ENCODE measurements at places on chromosomes 5 and 9.
A peak's percentile ranks its signal among the peaks of the same experiment; 100 is the strongest.

- ATAC-seq = peak; percentile 92
Measured at GRCh38 chr9:34430843-34431437, 27.4 kb downstream of the FAM219A start.

GRCh38 chr9:109708451-109708945, 71.5 kb upstream of the PALM2AKAP2 start:
- peak; percentile 64 for ATAC-seq

DNA sequence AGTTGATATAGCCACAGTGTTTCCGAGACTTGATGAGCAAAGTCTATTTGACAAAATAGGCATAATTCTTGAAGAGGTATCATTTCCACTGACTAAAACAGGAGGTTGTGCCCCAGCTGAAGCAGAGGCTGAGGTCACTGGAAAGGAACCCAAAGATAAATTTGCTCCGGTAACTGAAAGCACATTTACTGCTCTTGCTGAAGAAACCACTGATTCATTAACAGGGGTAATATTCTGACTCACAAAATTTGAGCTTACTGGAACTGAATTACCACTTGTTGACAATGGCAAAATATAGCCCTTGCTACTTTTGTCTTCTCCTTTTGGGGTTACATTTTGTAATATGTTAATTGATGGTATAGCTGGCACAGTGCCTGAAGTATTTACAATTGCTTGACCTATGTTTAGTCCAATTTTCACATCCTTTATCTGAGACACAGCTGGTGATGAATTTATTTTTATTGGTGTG, 30.2 kb downstream of the MLANA start:
- no peak for ATAC-seq

DNA sequence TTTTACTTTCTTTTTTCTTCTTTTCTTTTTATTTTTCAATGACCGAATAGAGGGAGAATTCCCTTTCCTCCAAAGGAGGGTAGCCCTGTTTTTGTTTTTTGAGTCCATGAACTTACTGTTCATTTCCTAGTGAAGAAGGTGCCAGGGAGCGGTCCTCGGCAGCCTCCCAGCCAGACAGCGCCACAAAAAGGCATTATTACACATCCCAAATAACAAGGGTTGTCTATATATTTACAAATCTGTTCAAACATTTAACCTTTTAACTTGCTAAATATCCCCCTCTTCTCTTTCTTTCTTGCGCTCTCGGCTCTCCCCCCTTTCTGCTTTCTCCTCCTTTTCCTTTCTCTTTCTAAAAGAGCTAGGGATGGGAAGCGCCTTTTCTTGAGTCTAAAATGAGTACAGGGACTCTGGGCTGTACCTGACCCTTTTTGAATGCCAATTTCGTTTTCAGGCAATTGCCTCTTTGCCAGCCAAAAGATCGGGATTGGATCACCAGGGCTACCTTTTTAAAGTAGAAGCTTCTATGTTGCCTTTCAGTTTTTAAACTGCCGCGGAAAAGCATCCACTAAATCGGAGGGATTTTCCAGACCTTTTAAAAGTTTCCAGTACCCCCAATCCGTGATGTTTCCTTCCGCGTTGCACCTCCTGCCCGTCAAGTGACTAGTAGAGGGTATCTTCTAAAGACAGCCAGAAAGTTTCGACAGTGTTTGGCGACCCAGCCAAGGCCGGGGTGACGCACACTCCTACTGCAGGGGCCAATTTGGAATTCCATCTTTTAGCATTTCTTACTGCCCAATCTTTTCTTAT, 125.6 kb downstream of the TMEM161B start:
- no peak for ATAC-seq

DNA sequence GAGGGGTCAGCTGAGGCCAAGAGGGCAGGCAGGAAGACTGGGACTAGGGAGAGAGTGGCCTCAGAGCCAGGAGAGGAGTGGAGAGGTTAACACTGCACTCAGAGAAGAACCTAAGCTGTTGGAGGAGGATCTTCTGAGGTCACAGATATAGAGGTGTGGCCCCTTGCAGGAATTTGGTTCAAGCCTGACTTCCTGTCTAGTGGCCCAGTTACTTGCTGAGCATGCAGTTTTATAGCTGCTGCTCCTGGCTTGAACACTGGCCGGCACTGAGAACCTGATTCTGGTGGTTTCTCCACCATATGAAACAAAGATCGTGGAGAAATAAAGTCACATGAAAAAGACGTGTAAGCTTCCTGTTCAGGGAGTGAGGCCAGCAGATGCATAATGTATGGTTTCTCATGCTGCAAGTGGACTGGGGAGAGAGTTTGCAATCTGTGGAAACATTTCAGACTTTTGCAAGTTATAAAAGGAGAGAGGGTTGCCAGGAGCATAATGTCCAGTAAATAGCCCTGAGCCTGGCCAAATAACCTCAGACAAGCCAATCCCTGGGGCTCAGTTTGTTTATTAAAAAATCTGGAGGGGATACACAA, 82.6 kb downstream of the GALNT10 start:
- ATAC-seq = peak; percentile 14

- no peak for ATAC-seq
Measured at GRCh38 chr9:36543916-36544315, 28.8 kb upstream of the MELK start.

- no peak for ATAC-seq
Measured at GRCh38 chr9:84189904-84190303, 150.7 kb downstream of the SLC28A3 start.

DNA sequence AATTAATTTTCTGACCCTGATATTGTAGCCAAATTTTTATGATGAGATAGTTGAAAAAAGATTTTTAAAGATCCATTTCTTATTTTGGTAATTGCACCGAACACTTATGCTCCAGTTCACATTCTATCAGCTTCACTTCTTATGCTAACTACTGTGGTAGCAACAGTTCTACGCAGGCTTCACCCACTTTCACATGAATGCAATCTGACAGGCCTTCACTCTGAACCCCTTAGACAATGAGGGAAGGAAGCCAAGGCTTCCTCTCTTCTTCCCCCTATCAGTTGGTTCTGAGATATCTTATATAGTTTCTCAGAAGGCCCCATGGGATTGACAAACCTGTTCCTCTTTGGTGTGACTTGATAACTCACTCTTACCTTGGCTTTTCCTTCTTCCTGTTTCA, 185.8 kb downstream of the CETN3 start:
- ATAC-seq = no peak

DNA sequence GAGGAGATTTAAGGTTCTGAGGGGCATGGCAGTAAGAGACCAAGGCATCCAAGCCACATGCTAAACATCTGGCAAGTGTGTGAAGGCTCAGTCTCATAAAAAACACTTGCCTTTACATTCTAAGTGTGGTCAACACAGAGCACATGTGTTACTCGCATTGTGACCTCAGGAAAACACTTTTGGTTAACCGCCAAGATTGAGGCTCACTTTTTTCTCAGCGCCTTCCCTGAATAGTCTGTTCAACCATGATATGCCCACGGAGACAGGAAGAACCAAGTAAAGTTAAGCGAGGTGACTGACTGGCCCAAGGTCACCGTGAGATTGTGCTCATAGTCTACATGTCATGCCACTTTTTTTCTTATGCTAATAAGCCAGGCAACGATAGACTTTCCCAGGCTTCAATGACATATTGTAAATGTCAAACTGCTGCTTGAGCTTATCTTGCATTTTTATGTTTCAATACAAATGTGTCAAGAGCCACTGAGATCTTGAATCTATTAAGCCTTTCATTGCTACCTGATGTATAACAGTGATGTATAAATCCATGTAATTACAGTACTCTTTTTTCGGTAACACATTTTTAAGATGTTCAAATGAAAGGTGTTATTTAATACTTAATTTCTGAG, 21.1 kb upstream of the IL9 start:
- ATAC-seq = no peak

DNA sequence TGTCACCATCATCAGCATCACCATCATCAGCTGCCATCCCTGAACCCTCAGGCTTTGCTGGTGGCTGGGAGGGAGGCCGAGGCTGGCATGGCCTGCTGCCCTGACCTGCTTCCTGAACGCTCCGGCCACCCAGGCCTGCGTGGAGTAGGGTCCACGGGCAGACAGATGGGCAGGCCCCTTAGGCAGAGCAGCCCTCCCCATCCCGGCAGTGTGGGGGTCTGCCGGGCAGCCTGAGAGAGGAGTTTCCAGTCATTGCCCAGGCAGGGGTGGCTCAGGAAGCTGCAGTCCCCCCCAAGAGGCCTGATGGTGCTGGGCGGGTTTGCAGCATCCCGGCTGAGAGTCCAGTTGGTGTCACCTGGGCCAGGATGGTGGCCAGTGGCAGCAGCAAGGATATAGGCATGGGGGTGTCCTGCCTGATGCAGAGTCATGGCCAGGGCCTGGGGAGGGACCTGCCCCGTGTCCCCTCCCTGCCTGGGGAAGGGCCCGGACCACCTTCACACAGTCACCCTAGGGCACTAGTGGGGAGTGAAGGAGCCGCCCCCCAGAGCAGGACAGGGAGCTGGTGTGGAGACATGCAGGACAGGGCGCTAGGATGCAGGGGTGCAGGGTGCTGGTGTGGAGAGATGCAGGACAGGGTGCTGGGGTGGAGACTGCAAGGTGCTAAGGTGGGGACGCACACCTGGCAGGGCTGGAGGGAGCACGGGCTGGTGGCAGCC, 7.7 kb upstream of the EGFL7 start:
- no peak for ATAC-seq

DNA sequence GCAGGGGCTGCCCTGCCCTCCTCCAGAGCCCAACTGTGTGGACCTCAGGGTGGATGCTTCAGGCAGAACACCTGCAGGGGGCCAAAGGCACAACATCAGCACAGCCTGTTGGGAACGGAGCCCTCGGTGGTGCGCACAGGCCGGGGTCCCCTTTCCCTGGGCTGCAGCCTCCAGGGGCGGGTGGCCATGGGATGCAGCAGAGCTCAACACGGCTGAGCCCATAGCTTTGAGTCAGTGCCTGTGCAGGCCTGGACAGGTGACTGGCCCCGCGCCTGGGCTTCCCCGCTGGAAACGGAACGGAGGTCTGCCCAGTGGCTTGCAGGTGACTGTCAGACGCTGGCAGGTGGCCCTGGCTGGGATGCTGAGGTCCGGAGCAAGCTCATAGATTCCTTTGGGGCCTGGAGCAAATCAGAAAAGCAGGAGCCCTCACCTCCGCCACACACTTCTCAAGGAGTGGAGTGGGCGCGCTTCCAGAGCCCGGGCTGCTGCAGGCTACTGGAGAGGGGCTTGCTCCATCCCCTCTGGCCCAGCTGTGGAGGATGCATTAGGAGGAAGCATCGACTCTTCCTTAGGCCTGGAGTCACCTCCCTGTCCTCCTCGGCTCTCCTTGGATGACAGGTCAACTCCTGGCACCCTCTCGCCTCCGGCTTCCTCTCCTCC, 69.8 kb upstream of the RNU6ATAC start:
- ATAC-seq = no peak

GRCh38 chr5:148856424-148856823, 30.0 kb downstream of the ADRB2 start:
- no peak for ATAC-seq

GRCh38 chr9:107218829-107219485, 64.1 kb upstream of the RAD23B start:
- no peak for ATAC-seq

DNA sequence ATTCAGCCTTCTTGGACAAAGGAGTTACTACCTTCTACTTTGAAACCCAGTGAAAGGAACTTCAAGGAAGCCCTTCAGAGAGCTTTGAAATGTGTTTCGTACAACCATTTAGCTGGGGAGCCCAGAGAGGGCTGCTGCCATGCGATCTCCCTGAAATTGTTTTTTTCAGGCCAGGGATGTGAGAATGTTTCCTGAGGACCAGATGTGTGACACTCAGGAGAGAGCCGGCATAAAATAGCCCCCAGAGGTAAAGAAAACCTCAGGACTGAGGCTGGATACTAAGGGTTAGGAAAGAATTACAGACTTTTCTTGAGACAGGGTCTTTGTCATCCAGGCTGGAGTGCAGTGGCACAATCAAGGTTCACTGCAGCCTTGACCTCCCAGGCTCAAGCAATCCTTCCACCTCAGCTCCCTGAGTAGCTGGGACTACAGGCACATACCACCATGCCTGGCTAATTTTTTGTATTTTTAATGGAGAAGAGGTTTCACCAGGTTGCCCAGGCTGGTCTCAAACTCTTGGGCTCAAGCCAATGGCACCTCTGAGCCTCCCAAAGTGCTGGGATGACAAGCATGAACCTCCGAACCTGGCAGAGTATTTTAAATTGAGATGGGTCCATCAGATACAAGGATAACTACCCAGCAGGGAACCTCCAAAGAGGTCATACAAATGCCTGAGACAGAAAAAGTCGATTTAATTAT, 8.4 kb downstream of the RPL37 start:
- ATAC-seq = no peak

DNA sequence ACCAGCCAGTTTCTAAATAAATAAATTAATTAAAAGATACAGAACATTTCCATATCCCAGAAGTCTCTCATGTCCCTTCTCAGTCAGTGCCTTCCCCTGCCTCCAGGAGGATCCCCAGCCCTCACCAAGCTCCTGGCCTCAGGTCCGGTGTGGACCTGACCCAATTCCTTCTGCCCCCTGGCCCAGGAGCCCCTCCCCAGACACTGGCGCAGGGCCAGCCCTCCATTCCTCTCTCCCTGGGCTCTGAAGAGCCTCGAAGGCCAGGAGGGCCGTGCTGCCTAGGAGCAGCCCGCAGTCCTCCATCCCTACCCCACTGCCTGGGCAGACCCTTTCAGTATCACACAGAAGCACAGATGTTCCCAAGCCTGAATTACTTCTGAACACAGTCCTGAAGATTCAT, 61.8 kb upstream of the BARHL1 start:
- no peak for ATAC-seq

GRCh38 chr5:161863259-161863658, 15.3 kb downstream of the GABRA1 start:
- ATAC-seq = no peak

DNA sequence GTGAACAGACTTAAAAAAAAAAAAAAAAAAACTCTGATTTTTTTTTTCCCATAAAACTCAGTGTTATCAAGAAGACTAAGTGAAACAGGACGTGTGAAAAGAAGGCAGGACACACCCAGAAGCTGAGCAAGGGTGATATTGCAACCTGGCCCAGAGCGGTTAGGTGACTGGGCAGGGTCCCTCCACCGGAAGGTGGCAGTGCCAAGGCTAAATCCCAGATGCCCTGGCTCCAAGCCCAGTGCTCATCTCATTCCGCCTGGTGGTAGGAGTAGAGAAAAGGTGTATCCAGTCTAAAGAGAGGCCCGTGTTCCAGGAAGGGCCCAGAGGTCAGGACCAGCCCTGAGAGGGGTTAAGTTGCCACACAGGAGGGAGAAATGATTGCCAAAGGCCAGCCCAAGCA, 51.5 kb upstream of the SAP30L start:
- no peak for ATAC-seq

GRCh38 chr9:36450110-36450732, 50.2 kb upstream of the RNF38 start:
- peak; percentile 73 for ATAC-seq

GRCh38 chr5:41831155-41831554, 39.1 kb downstream of the OXCT1 start:
- no peak for ATAC-seq

- ATAC-seq = no peak
Measured at GRCh38 chr5:172299916-172300439, 16.4 kb upstream of the UBTD2 start.

- no peak for ATAC-seq
Measured at GRCh38 chr5:170691657-170692056, 91.9 kb upstream of the GABRP start.

DNA sequence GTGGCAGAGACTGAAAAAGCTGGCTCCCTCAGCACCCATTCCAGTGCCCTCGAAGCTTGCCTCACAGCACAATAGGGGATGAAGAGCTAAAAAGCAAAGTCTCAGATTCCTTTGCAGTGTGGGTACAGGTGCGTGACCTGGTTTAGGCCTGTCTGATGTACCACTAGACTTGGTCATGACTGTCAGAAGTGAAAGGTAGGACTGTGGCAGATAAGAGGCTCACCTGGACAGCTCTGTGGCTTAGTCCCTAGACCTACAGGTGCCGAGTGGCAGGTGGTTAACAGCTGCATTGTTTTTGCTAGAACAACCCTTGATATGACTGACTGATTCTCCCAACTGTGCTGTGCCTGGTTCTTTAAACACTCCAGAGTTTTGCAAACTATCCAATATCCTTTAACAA, 14.7 kb upstream of the SFXN1 start:
- no peak for ATAC-seq

All from SK-N-SH treated with all-trans-retinoic acid at 6 μM for 48 hours (cell line).